ENCODE measurements at places on chromosomes 2 and 18. TPM values are rescaled to one million over a fixed set of nuclear protein-coding genes. Genes with fewer than 3 reads are reported as not detected.

Gene LRRTM1
- total RNA-seq = 0.68 TPM

Gene SERPINB3
- not detected for total RNA-seq

Gene CHRNG
- total RNA-seq = not detected

Gene DPP4
- total RNA-seq = 12.7 TPM

Gene GGCX
- total RNA-seq = 7.9 TPM

Gene SMYD5
- total RNA-seq = 11.4 TPM

Gene PRSS56
- total RNA-seq = not detected

Gene CPS1
- total RNA-seq = 0.32 TPM

Gene CYP26B1
- total RNA-seq = 5.2 TPM

DNA sequence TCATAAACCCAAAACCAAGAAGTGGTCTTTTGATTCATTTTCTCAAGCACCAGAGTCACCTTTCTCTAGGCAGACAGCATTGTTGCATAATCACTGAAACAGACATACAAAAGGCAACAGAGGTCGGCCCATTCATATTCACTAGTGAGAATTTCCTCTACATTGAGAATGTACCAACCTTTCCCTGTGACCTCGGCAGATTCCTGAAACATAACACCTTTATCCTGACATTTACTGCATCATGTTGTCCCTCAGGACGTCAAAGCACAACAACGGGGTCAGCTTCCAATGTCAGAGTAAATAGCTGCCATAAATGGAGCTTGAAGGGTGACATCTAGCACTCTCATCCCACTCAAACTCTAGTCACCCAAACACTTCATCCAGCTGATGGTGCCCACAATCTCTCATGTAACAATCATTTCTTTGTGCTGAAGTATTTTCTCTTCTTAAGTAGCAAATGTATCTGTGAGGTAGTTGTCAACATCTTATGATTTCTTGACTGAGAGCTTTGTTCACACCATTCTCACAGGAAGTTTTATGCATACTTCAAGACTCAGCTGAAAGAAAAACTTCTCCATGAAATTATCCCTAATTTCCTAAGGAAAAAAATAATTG lies 802.6 kb upstream of the CHAC2 start:
- no peak for DNase-seq

- DNase-seq = no peak
These were observed 51.9 kb downstream of the MAP4K3 start for GRCh38 chr2:39385172-39385571.

- no peak for DNase-seq
These were observed 14.7 kb upstream of the MAPRE2 start for GRCh38 chr18:35026407-35027061.

DNA sequence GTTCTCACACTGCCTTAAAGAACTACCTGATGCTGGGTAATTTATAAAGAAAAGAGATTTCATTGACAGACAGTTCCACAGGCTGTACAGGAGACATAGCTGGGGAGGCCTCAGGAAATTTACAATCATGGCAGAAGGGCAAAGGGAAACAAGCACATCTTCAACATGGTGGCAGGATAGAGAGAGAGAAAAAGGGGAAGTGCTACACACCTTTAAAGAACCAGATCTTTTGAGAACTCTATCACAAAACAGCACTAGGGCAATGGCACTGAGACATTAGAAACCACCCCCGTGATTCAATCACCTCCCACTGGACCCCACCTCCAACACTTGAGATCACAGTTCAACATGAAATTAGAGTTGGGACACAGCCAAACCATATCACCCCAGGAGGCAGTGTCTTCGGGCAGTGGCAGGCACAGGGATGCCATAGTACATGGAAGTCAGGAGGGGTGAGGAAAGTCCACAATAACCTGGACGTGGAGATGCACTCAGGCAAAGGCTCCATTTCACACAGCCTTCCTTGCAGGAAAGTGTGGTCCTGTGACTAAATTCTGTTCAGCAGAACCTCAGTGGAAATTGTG lies 120.4 kb upstream of the SERPINE2 start:
- no peak for DNase-seq

DNA sequence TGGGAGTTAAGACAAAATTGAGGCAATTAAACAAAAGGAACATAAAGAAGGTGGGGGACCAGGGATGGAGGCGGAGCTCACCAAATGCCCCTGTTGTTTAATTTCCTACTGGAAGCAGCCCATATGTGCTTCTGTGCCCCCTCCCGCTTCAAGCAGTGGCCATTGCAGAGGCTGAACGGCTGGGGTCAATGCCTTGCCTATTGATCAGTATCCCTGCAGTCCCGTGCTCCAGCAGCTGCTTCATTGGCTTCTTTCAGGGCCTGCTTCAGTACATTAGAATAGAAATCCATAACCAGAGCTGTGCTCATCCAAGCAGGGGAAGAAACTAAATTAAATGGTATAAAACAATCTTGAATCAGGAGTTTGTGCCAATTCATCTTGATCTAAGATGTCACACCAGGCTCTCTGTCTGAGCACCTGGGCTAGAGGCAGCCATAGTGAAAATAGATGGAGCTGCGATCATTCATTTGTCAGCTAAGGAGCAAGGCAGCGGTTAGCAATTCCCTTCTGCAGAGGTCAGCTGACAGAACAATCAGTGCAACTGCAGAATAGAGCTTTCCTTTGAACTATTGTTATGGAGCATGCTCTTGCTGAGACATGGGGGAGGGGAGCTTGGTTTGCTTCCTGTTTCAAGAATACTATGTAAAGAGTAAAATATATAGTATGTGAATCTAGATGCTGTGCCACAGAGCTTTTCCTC lies 222.4 kb downstream of the WDR7 start:
- no peak for DNase-seq

GRCh38 chr2:174623690-174624089 lies 26.1 kb upstream of the WIPF1 start:
- DNase-seq = no peak

DNA sequence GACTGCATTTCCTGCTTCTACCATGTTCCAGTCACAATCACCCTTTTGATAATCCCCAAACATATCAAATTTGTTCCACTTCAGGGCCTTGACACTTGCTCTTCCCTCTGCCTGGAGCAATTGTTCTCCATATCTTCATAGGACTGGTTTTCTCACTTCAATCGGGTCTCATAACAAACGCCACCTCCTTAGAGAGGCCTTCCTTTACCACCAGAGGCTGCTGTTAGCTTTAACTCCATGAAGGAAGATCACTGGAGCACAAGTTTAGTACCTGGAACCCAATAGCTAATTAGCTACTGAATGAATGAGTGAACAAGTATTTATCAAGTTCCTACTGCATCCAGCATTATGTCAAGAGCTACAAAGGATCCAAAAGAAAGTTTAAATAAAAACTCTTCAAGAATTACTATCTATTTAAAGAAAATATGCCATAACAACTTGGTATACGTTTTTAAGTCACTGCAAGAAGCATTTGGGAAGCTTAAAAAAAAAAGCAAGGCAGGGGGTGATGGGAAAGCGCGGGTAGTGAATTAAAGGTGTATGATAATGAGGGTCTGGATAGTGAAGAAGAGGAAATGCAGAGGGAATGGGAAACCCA lies 58.8 kb downstream of the BAZ2B start:
- no peak for DNase-seq

DNA sequence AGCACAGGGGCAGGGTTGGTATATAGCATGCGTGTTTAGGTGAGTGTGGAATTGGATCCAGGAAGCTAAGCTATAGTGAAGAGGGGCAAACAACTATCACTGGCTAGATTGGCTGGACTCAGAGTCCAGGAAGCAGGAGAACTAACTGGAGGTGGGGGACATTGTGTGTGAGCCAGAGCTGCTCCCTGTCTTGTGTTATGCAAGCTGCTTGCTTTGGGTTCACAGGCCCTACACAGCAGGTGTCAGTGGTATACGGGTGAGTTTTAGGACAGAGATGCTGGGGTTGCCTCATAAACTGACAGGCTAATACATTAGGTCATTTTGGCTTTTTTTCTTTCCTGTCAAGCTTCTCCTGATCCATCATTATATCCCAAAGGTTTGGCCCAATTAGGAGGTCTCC lies 87.5 kb downstream of the CCDC85A start:
- no peak for DNase-seq

DNA sequence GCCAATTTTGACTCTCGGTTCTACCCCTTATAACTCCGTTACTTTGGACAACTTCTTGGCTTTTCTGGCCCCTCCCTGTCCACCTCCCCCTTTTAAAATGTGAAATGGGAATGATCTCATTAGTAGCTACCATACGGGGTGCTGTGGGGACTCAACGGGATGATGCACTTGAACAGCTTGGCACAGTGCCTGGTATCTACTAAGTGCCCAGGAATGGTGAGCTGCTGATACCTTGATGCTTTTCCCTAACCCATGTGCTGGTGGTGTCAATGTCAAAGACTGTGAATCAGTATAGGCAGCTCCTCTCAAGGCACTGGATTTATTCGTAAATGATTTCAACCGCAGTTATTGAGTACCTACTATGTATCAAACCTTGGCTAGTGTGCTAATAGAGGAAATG lies 204.2 kb downstream of the LOXHD1 start:
- DNase-seq = no peak

DNA sequence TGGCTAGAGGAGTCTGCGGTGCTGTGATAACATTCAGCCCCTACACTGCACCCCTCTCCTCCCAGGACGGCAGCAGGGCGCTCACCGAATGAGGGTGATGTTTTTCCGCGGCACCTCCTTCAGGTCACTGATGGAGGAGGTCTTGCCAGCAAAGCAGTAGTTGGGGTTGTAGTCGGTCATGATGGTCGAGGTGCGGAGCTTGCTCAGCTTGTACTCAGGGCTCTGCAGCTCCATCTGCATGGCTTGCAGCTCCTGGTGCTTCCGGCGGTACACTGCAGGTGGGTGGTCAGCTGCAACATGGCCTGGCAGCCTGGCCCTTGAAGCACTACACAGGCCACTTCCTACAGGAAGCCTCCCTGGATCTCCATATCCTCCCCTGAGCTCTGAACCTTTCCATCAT lies 108.0 kb downstream of the CLIP4 start:
- no peak for DNase-seq

GRCh38 chr2:234494361-234495250 lies 2.3 kb downstream of the ARL4C start:
- DNase-seq = no peak

GRCh38 chr18:23784832-23785245 lies 95.6 kb downstream of the LAMA3 start:
- DNase-seq = peak; percentile 16

DNA sequence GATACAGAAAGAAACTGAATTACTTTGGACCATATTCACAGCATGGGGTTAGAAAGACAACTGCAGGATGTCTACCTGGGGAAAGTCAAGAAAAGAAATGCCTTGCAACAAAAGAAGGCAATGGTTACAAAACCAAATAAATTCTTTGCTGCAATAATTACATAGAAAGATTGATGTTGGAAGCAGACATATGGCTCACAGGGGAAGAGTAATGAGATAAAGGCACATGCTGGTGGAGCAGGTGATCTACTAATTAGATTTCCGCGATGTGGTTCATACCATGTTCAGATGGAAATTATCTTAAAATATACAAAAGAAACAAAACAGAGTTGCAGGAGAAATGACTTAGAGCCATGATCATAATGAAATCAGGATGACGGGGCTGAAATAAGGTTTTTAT lies 718.8 kb upstream of the PKDCC start:
- DNase-seq = no peak

- DNase-seq = peak; percentile 38
These were observed 88.4 kb downstream of the MEP1B start for GRCh38 chr18:32278177-32278799.

- no peak for DNase-seq
These were observed 100.0 kb downstream of the BIN1 start for GRCh38 chr2:127006962-127007361.

- DNase-seq = no peak
These were observed 86.8 kb upstream of the GULP1 start for GRCh38 chr2:188204824-188205223.

DNA sequence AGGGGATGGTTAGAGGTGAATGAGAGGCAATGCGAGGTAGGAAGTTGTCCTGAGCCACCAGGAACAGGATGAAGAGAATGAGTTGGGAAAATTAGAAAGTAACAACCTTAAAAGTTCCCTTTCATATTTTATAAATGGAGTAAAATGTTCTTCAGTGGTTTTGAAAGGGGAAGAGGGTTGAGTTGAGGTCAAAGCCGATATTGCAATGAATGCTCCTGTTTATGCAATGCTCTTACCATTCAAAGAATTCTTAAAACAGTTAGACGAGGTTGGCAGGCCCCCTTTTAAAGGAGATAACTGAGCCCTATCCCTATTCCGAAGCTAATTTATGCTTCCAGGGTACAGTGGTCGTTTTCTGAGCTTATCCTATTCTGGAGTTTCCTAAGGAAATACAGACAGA lies 2110.3 kb upstream of the CELF4 start:
- no peak for DNase-seq

DNA sequence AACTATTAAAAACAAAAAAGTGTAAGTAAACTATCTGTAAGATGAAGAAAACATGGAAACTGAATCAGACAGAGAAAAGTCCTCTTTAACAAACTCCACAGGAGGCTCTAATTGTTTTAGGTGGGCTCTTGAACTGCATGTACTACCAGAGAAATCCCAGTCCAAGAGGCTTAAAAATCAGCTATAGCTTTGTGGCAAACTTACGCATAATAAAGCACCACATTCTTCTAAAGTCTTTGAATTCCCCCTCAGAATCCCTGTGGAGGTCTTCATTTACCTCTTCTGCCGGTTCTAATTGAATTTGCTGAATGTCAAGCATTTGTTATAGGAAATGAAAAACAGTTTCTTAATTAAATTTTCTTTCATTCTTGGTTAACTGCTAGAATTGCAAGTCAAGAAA lies 40.8 kb downstream of the CHN1 start:
- no peak for DNase-seq

GRCh38 chr18:9988665-9989064 lies 74.8 kb downstream of the VAPA start:
- DNase-seq = no peak

DNA sequence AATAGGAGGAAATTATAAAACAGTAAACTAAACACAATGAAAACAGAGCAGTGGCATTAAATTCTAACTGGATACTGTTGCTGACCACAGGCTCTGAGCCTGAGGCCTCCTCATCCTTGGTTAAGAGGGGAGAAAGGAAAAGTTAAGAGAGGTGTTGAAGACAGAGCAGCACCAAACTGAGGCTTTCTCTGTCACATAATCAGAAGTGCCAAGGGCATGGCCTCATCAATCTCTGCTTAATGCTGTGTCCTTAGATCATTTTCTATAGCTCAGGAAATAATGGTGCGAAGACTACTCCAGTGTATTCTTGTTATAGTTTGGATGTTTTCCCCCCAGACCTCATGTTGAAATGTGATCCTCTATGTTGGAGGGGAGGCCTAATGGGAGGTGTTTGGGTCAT lies 160.9 kb upstream of the SLC1A4 start:
- DNase-seq = no peak

GRCh38 chr2:233002829-233003657 lies 10.0 kb downstream of the NGEF start:
- DNase-seq = no peak

- DNase-seq = no peak
These were observed 93.6 kb upstream of the FZD5 start for GRCh38 chr2:207863345-207863744.

All from transverse colon (tissue), 4 donors.